ENCODE measurements at places on chromosomes 1 and 21.

DNA sequence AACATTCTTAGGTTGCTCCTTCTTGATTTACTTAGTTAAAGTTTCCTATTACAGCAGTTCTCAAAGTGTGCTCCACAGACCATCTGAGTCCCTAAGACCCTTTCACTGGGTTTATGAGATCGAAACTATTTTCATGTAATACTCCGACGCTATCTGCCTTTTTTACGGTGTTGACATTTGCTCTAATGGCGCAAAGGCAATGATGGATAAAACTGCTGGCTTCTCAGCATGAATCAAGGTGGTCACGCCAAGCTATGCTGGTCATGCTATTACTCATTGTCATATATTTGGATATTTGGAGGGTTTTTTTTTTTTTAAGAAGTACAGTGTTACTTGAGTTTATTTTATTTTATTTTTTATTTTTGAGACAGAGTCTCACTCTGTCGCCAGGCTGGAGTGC lies 235.1 kb downstream of the KIF26B start:
- no peak for DNase-seq

DNA sequence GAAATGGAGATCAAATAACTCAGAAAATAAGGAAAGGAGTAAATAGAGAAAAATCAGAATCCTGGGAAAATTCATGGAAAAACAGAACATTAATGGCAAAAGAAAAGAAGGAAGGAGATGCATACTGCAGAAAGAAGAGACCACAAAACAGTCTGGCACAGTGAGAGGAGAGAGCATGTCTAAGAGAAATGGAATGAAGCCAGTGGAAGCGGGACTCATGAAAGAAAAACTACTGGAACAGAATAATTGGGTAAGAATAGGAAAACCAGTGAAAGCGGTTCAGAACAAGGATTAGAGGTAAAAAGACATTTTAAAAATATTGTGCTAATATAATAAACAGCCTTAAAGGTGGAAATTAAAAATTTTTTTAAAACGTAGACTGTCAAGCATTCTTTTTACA lies 93.6 kb upstream of the GREM2 start:
- no peak for DNase-seq

DNA sequence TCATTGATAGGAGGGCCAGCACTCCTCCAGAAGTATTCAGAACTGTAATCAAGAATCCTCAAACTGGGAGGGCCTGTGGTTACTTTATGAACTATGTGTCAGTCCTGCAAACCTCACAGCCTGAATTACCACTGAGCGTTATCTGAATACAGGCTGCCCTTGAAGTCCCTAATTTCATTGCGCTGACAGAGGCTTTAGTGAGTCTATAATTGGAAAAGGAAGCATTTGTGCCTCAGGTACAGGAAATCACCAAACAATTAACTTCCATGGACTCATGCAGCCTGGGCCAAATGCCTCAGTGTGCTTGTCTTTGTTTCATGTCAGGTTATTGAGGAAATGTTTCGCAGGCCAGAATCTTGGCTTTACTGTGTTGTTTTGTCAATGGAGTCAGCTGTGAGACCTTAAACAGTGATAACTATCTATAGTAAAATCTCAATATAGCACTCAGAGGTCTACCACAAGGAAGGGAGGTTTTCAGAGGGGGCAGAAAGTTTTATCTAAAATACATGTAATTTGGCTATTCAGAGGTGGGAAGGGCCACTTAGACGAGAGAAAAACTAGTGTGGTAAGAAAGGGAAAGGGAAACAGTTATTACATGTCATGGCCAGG lies 32.9 kb upstream of the DOCK7 start:
- no peak for DNase-seq

DNA sequence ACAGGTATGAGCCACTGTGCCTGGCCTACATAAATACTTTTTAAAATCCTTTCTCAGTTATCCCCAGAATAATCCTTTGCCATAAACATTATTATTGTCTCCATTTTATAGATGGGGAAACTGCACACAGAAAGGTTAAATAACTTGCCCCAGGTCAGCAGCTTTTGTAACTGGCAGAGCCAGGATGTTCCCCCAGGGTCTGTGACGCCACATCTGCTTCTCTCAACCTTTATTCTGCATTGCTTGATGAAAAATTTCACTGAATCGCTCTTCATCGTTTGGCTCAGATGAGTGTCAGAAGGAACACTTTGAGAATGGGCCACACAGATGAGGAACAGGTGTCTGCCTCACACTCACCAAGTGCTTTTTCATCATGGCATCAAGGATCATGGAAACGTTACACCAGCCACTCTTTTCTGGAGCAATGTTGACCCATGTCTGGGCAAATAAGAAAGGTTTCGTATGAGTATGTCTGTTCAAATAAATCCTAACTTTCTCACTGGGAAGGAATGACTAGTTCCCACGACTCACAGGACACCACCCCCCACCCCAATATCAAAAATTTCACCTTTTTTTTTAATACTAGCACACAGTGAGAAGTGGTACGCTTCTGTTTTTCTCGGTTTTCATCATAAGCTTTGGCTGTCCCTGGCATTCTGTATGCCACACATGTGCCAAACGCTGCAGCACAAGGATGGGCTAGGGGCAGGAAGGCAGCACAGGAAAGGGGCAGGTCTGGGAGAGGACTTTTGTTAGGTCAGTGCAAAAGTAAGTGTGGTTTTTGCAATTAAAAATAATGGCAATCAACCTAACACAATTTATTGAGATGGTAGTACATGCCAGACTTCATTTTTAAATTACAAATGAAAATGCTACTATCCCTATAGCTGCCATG lies 9.0 kb upstream of the PTGFRN start:
- no peak for DNase-seq

GRCh38 chr1:24203404-24203803 lies 16.3 kb upstream of the IFNLR1 start:
- DNase-seq, result peak; percentile 74

DNA sequence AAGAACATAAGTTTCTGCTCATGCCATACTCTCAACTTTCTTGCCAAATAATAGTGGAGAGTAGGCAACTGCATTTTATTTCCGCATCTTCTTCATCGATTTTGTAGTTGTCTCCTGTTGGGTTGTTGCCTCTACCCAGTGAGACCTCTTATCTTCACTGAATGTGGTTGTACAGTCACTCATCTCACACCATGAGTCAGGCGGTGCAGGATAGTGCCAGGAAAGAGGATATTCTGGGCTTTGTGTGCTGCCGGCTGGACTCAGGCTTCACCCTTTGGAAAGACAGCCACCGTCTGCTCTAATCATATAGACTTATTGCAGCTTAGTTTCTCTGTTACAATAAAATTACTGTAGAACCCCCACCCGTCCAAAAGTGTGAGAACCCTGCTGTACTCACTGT lies 154.3 kb upstream of the USP24 start:
- DNase-seq, result no peak

GRCh38 chr1:158638904-158639303 lies 33.8 kb downstream of the OR10Z1 start:
- DNase-seq, result no peak

GRCh38 chr1:1308756-1309250 lies 406 bp downstream of the PUSL1 start:
- no peak for DNase-seq

DNA sequence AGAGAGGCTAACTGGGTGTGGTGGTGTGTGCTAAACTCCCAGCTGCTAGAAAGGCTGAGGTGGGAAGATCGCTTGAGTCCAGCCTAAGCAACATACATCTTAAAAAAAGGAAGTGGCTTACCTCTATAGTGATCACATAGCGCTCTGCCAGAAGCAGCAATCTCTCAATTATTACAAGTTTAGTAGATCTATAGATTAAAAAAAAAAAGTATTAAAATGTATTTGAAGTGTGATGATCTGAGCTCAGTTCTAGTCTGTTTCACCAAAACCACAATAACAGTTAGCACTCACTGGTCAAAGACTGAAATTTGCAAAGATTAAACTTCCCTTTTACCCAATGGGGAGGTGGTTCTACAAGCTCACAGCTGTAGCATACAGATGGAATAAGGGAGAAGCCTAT lies 76.3 kb downstream of the USP24 start:
- DNase-seq, result no peak

- no peak for DNase-seq
Observed at GRCh38 chr1:46529031-46529630, 22.3 kb downstream of the KNCN start.

DNA sequence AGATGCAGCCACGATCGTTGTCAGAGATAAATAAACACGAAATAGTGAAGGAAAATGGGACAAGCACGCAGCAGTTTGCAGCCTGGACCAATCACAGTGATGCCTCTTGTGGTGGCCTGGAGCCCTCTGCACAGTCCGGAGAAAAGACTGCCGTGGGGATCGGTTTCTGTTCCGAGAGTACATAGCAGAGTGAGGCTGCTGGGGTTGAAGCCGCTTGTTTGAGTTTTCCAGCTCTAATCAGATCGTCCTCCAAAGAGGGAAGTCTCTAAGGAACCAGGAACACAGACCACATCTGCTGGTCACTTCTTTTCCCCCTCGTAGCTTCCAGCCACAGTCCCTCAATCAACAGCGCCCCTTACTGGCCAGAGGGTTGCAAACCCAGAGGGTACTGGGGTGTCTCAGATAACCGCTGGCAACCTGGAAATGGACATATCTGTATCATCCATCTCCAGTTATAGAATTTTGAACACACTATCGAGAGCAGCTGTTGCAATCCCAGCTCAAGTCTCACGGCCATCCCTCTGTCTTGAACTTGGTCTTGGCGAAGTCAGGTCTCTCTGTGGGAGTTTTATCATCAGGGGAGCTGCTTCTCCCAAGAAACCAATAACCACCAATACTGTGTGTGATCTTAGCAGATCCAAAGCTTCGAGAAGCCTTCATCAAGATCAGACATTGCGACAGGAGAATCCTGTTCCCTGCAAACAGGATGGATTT lies 57.4 kb downstream of the OLIG1 start:
- DNase-seq, result peak; percentile 54

- no peak for DNase-seq
Observed at GRCh38 chr1:181018901-181019681, 3.6 kb downstream of the STX6 start.

DNA sequence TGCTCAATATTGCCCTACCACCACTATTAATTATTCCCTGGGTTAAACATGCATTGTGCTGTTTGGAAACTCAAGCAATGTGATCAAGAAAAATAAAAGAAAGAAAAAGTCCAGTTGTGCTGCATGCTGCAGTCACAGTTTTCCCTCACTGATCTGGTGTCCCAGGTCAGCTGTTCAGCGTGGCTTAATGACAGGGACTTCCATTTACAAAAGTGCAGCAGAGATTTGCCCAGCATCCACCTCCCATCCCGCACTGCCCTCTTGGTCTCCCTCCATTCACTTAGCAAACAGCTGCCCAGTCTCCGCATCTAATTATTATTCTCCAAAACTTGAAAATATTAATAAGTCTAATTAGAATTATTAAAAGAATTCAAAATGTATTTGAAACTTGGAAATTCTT lies 2.0 kb upstream of the OR2T4 start:
- DNase-seq, result no peak

DNA sequence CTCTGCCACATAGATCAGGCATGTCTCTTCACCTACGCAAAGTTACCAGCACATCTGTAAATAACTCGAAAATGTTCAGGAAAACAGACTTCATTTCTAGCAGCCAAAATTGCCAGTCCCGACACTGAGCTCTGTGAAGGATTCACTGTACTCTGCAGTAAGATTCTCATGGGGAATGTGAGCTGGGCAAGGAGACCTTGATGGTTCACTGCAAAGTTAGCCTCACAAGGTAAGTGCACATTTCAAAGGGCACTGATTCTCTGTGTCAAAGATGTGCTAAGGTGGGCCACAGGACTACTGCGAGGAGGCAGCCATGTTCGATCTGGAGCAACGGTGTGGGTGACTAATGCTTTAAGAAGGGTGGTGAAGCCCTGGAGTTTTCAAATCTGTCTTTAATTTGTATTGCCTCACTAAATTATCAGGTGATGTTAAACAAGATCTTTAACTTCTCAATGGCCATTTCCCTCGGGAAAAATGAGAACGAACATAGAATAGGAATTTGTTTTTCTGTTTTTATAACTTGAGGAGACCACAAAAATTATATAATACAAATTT lies 25.2 kb downstream of the STPG1 start:
- no peak for DNase-seq

GRCh38 chr1:111738436-111739193 lies 580 bp downstream of the INKA2 start:
- DNase-seq, result peak; percentile 68

GRCh38 chr1:24801176-24801575 lies 55.9 kb downstream of the CLIC4 start:
- DNase-seq, result no peak

GRCh38 chr1:207049054-207049453 lies 2.0 kb downstream of the YOD1 start:
- DNase-seq, result no peak

- no peak for DNase-seq
Observed at GRCh38 chr1:244854865-244855578, 9.3 kb downstream of the HNRNPU start.

DNA sequence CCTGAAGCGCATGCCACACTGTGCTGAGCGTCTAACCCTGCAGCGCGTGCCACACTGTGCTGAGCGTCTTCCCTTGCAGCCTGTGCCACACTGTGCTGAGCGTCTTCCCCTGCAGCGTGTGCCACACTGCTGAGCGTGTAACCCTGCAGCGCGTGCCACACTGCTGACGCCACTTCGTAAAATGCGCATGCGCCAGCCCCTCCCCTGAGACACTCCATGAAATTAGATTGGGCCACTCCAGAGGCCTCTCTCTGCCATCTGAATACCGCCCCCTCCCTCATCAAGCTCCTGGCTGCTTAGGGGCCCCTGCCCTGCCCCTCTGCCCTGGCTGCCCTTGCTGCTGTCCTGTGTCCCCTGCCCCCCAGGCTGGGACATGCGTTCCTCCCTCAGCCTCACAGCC lies 84.8 kb downstream of the POFUT2 start:
- DNase-seq, result no peak

DNA sequence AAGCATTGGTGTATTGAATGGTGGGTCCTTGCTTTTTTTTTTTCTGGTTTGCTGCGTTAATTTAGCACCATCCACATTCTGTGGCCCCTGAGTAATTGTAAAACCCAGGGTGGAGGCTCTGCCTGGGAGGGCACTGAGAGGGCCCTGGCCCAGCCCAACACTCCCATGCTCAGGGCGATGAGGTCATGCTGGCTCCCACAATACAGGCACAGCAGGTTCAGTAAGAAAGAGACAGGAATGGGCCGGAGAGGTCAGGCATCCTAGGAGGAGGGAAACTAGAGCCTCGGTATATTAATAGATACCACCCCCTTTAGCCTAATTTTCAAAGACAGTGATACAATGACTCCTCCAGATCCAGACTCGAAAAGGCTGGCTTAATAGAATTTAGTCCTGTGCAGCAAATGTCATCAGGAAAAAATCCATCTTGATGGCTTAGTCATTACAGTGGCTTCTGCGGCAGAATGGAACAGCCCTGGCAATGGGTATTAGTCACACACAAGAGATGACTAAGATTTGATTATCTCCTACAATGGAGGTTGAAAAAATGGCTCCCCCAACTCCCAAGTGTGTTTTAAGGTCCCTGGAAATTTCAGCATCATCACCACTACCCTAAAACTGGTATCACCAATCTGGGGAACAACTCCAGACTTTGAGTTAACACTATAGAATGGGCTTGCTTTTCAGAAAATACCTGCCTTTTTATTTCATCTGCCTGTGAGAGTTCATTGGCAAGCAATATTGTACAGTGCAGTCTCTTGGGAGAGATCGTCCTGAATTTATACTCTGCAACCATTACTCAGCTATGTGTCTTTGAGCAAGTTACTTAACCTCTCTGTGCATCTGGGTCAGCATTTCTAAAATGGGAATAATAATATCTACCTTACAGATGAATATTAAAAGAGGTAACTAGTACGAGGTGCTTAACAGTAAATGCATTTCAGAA lies 43.9 kb upstream of the LYST start:
- DNase-seq, result peak; percentile 90

- no peak for DNase-seq
Observed at GRCh38 chr1:166193057-166193698, 26.4 kb upstream of the FAM78B start.

- DNase-seq, result no peak
Observed at GRCh38 chr1:96364576-96364975, 357.0 kb upstream of the PTBP2 start.

All from RWPE1 (cell line).